ENCODE measurements at places on chromosomes 4 and X.
A peak's percentile ranks its signal among the peaks of the same experiment; 100 is the strongest.

- DNase-seq, result no peak
Measured at GRCh38 chr4:111991797-111992196, 153.5 kb upstream of the FAM241A start.

DNA sequence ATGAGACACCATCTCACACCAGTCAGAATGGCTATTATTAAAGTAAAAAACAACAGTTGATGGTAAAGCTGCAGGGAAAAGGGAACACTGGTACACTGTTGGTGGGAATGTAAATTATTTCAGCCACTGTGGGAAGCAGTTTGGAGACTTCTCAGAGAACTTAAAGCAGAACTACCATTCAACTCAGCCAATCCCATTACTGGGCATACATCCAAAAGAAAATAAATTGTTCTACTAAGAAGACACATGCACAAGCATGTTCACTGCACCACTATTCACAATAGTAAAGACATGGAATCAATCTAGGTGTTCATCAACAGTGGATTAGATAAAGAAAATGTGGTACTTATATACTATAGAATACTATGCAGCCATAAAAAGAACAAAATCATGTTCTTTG, 135.0 kb downstream of the REELD1 start:
- no peak for DNase-seq

DNA sequence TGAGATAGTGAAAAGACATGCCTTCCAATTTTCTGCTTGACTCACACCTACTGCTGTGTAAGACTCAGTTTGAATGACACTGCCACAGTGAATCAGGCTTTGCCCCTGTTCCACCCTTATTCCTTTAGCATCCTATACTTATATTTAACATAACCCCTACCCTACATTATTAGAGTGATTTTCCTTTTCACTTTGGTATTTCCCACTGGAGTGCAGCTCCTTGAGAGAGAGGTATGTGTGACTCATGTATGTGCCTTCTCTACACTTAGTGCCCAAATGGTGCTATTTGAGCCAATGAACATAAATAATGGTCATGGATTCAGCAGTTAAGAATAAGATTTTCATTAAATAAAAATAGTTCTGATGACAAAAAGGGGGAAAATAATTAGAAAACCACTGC, 69.5 kb downstream of the RRAGB start:
- no peak for DNase-seq

DNA sequence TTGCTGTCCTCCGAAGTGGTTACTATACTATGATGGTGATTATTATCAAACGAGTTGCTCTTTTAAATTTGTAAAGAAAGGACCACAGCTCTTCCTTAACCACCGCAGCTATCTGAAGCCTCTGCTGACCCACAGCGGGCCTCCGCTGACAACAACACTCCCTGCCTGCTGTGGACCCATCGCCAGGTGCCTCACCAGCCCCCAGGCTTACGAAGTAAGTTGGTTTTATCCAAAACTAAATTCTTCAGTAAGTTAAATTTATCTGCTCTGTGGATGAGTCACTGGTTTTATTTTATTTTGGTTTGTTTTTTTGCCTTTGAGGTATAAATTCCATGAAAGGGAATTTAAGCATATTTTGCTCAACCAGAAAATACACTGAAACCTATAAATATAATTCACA, 54.7 kb downstream of the SLC9A6 start:
- no peak for DNase-seq

DNA sequence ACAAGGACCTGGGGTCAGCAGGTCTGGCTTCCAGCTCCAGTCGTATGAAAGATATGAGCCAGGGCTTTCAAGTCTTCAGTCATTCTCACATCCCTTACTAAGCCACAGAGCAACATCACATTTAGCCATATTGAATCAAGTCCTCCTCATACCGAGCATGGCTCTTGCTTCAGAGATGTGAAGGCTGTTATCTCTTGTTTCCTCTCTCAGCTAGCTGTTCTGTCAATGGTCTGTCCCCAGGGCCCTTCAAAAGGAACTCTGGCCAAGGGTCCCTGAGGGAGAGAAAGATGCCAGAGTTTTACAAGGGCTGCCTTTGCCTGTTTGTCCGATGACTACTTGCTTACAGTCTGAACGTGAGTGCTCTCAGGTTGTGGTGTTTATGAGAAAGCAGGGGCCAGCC, 30.5 kb downstream of the DOCK11 start:
- no peak for DNase-seq

- DNase-seq, result no peak
Measured at GRCh38 chr4:3426465-3427133, 15.2 kb upstream of the HGFAC start.

DNA sequence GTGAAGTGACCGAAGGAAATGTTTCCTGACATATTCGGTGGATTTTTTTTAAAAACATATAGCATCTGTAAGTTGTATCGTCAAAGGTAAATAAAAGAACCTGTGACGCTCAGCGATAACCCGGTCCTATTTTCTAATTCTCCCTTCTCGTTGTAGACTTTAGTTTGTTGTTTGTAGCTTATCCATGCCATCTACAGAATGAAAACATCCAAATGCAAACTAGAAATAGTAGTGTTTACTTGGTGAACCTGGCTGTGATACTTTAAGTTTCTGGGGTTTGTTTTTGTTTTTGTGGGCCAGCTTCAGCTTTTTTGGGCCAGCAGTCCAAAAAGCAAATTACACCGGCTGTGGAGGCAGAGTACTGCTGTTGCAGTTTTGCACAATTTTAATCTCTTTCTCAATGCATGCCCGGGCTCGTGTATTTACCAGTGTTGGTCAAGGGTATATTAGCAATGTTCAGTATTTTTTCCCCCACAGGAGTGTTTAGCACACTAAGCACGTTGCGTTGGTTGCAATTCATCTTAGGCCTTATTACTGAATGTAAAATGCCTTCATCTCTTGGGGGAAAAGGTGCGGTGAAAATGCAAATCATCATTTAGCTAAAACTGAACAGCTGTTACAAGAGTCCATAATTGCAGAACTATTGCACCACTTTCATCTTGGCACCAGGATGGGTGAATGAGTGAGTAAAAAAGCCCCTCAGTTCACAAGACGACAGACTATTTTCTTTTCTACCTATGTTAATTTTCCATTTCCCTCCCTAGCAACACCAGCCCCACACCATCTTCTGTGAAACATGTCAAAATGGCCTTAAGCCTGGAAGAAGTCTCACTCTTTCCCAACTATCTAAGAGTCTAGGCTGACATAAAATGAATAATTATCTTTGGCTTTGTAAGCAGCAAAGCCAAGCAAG, 1.7 kb upstream of the CNOT6L start:
- no peak for DNase-seq

- DNase-seq, result no peak
Measured at GRCh38 chr4:182449930-182450439, 206.8 kb downstream of the TENM3 start.

- DNase-seq, result no peak
Measured at GRCh38 chr4:184821242-184821641, 4.5 kb downstream of the ACSL1 start.

DNA sequence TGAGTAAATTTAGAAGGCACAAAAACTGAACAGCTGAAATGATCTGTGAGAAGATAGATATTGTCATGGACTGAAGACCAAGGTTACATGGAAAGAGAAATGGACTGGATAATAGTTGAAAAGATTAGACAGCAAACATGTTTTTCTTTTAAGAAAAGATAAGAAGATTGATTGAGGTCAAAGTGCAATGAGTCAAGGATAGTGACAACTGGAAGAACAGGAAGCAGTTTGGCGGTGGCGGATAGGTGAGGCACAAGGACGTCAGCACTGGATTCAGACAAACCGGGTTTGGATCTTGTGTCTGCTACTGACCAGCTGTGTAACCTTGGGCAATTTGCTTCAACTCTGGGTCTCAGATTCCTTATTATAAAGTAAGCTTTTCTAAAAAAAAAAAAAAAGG, 2.0 kb upstream of the HPGD start:
- no peak for DNase-seq

DNA sequence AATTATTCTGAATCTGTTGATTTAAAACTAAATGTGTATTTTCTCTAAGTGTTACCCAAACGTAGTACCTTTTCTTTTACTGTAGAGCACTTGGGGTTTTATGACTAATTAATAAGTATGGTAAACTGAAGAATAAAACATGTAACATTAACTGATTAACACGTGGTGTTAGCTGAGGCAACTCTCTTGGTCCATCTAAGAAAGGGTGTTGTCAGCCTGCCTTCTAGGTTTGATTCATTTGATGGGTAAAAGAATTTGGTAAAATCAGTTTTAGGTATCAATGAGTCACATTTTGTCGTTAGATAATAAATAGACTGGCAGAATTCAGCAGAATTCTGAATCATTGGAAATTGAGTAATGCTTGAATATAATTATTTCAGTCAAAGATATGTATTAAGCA, 99.7 kb downstream of the AFF1 start:
- DNase-seq, result no peak

GRCh38 chr4:40940317-40940741, 190.6 kb downstream of the NSUN7 start:
- DNase-seq, result no peak

DNA sequence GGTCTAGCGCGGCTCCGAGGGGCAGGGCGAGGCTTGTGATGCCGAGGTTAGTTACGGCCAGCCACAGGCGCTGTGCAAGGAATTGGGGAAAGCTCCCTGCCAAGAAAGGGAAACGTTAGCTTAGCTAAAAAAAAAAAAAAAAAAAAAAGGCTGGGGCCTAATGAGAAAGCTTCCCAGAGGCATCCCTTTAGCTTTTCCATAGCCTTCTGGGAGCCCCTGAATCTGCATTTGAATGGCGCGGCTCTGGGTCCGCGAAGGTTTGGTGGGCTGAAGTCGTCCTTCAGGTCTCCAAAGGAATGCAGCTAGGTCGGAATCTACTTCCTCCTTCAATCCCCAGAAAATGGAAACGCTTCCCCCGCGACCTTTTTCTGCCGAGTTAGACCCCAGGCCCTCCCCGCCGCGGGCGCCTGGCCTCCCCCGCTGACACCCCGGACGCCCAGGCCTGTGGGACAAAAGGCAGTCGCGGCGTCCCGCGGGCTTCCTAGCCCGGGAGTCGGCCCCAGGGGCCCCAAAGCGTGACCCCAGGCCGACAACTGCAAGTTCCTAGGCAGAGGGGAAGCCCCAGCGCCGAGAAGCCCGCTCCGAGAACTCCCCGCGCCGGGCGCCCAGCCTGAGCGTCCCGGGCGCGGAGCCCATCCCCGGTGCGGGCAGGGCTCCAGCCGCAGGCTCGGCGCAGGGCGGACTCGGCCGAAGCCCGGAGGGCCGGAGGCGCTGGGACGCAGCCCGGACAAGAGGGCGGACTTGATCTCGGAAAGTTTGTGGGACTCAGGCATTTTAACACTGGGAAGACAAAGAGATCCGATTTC, 605 bp upstream of the FAT1 start:
- DNase-seq, result no peak

DNA sequence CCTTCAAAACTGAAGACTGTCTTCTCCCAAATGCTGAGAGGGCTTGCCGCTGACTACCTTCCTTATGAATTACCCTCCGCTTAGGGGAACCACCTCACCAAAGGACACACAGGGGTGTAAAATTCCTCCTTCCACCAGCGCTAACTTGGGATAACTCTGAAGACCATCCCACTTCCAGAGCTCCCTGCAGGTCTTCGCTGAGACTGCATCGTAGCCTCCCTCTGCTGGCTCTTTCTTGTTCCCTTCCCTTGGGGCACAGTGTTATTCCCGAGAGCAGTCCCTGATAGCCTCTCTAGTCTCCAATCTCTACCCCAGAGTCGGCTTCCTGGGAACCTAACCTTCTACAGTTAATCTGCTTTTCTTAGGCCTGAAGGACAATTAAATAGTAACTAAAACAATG, 725.5 kb upstream of the ATOH1 start:
- DNase-seq, result no peak

DNA sequence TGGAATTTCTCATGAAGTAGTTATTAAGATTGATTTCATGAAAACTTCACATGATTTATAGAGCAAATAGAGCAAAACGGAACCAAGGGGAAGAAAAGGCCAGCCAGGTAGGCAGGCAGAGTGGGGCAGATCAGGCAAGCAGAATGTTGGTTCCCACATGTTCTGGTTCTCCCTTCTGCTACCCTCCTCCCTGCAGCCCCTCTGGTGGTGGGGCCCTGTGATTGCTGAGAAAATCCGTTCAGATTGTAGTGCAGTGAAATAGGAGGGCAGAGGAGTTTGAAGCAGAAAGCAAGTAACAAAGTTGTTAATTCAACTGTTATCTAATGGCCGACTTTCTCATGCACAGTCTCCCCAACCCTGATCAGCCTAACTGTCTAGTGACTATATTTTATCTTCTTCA, 185.3 kb downstream of the MID1IP1 start:
- no peak for DNase-seq

- DNase-seq, result no peak
Measured at GRCh38 chrX:29842552-29842951, 372.8 kb upstream of the MAGEB2 start.

- DNase-seq, result no peak
Measured at GRCh38 chrX:29528281-29528680, 687.1 kb upstream of the MAGEB2 start.

GRCh38 chr4:90174621-90175023, 47.4 kb downstream of the CCSER1 start:
- no peak for DNase-seq

GRCh38 chrX:25010784-25011588, 4.8 kb downstream of the ARX start:
- DNase-seq, result no peak

- DNase-seq, result no peak
Measured at GRCh38 chrX:43604753-43605152, 51.3 kb upstream of the MAOA start.

- peak; percentile 48 for DNase-seq
Measured at GRCh38 chr4:1072830-1073446, 40.4 kb downstream of the RNF212 start.

DNA sequence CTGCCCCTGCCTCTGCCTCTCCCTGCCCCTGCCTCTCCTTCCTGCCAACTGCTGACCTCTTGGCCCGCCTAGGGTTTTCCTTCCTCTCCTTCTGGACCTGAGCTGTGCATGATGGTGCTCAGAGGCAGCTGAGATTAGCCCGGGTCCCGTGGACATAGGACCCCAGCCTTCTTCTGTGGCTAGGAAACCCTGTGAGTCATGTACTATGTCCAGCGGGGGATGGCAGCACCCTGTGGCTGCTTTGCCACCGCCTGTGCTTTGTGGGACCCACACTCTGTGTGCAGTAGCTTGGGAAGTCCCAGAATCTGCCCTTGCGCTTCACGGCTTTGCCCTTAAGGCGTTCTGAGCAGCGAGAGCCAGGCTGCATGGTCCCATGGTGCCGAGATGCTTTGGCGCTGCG, 105.5 kb upstream of the PSAPL1 start:
- no peak for DNase-seq

GRCh38 chr4:101345596-101346350, 1.6 kb downstream of the PPP3CA start:
- DNase-seq, result peak; percentile 64

- no peak for DNase-seq
Measured at GRCh38 chrX:8741981-8742380, 10.0 kb upstream of the ANOS1 start.

- DNase-seq, result no peak
Measured at GRCh38 chr4:179989975-179990374, 2253.2 kb upstream of the TENM3 start.

Measured in activated T-cell treated with anti-CD3 and anti-CD28 coated beads, Interleukin-2, amount 50 U/mL, for 1 hour (primary cell).